ENCODE measurements at places on chromosomes 7 and 10.
A peak's percentile ranks its signal among the peaks of the same experiment; 100 is the strongest.

- no peak for DNase-seq
These were observed 5.7 kb downstream of the SKAP2 start for GRCh38 chr7:26858735-26859134.

DNA sequence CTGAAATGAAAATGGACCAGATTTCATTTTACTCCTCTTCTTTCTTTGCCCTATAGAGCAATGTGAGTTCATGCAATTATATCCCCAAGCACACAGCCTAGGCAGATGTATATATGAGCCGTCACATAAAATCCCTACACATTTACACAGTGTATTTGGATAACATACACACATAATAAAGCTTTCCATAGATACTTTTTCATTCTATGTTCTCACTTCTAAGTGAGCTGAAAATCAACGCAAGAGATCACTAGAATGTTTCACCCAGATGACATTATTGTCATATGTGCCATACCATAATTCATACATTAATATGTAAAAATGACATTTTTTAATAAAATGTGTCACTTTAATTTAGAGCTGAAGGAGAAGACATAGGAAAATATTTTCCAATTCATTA, 129.4 kb downstream of the INHBA start:
- DNase-seq = no peak

- DNase-seq = peak; percentile 75
These were observed 84.2 kb upstream of the MKI67 start for GRCh38 chr10:128210215-128211063.

DNA sequence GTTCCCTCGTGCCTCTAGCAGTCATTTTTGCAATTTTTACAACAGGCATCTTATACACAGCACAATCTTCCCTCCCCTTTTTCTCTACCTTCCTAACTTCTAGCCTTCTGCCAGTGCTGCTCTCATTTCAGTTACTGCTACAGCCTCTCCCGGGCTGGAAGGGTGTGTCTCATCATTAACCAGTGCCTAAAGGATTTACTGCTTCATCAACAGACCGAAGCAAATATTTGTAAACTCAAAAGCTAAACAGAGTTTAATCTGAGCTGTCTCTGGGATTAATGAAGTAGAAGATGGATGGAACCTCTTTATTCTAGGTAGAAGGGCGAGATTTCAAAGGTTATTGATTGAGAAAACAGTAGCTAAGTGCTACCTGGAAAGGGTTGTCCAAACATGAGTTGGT, 94.3 kb downstream of the PRPF18 start:
- DNase-seq = no peak

GRCh38 chr7:89336121-89336520, 540.6 kb upstream of the TEX47 start:
- no peak for DNase-seq

Measured in ascending aorta (tissue), 2 donors.